ENCODE measurements at places on chromosomes 12 and 14. TPM values are rescaled to one million over a fixed set of nuclear protein-coding genes. Genes with fewer than 3 reads are reported as not detected.

Gene CAPZA3
- total RNA-seq: 0.28 TPM

Gene STK38L
- total RNA-seq: 18.1 TPM

Gene PELI2
- total RNA-seq: 0.19 TPM

Gene LBHD2
- total RNA-seq: not detected

Gene EPYC
- not detected for total RNA-seq

Gene REP15
- 0.86 TPM for total RNA-seq

Gene DTX1
- total RNA-seq: not detected
